ENCODE measurements at places on chromosomes 13 and 19. TPM values are rescaled to one million over a fixed set of nuclear protein-coding genes. Genes with fewer than 3 reads are reported as not detected.

PDE4A gene
- polyA plus RNA-seq = 5.8 TPM

KLK4 gene
- polyA plus RNA-seq = not detected

DNA sequence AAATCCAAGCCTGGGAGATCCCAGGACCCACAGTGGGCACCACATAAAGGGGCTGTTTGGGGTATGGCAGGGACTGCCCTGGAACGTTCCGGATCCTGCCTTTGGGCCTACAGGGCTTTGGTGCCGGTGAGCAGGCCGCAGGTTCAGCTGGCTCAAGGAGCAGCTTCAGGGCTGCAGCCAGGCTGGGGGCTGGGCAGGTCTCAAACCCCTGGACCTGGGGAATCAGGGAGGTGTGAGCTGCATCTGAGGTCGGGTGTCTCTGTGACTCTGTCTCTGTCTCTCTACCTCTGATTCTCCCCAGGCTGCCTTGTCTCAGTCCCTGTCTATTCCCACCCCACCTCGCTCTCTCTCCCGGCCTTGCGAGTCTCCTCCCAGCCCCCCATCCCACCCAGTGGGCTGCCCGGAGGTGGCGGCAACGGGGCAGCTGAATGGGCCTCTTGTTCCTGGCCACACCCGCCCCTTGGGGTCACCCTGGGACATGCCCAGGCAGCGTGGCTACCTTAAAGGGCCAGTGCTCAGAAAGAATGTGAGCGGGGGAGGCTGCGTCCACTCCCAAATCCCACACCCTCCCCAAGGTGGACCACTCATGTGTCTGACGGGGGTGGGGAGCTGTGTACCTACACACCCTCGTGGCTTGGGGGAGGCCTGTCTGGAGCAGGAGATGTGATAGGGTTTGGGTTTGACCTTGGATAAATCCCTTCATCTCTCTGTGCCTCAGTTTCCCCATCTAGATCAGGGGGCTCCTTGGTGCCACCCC, 31.1 kb downstream of the NFIC start:
- H3K4me1 ChIP-seq = no peaks in the 10 kb centered on the region
- no peaks in the 10 kb centered on the region for H3K27me3 ChIP-seq
- DNase-seq = no peak

DNA sequence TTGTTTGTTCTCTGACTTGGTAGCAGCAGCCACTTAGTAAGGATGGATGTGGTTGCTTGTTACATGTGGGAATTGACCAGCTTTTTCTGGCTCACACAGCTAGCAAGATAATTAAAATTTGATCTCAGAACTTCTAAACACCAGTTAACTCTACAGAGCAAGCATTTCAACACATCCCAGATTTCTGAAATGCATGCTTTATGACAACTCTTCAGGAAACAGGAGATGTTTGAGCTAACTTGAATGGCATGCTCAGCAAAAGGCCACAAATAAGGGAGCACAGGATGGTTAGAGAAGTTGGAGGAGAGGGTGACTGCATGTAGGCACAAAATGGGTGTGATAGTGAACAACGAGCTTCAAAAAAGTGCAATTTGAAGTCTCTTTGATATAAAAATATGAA, 167.1 kb upstream of the SPRY2 start:
- no peaks in the 10 kb centered on the region for H3K27me3 ChIP-seq
- no peaks in the 10 kb centered on the region for H3K36me3 ChIP-seq
- H3K27ac ChIP-seq = no peak overlapping the region
- no peak for DNase-seq
- H3K4me3 ChIP-seq = no peak overlapping the region
- H3K4me1 ChIP-seq = no peaks in the 10 kb centered on the region

GRCh38 chr19:2425622-2426581, 1.5 kb downstream of the TIMM13 start:
- H3K36me3 ChIP-seq = peaks cover 4% of the 10 kb centered on the region
- H3K27ac ChIP-seq = peak overlapping the region; percentile 95
- no peak for DNase-seq
- peaks cover 28% of the 10 kb centered on the region for H3K4me1 ChIP-seq
- H3K27me3 ChIP-seq = no peaks in the 10 kb centered on the region
- peak overlapping the region; percentile 88 for H3K4me3 ChIP-seq

Measured in CD14-positive monocyte (primary cell).